ENCODE measurements at places on chromosomes 3 and 15.
A peak's percentile ranks its signal among the peaks of the same experiment; 100 is the strongest.

GRCh38 chr15:55289011-55289745, 435 bp downstream of the RAB27A start:
- peak; percentile 42 for DNase-seq

- no peak for DNase-seq
These were observed 15.8 kb upstream of the ABTB1 start for GRCh38 chr3:127656906-127657305.

DNA sequence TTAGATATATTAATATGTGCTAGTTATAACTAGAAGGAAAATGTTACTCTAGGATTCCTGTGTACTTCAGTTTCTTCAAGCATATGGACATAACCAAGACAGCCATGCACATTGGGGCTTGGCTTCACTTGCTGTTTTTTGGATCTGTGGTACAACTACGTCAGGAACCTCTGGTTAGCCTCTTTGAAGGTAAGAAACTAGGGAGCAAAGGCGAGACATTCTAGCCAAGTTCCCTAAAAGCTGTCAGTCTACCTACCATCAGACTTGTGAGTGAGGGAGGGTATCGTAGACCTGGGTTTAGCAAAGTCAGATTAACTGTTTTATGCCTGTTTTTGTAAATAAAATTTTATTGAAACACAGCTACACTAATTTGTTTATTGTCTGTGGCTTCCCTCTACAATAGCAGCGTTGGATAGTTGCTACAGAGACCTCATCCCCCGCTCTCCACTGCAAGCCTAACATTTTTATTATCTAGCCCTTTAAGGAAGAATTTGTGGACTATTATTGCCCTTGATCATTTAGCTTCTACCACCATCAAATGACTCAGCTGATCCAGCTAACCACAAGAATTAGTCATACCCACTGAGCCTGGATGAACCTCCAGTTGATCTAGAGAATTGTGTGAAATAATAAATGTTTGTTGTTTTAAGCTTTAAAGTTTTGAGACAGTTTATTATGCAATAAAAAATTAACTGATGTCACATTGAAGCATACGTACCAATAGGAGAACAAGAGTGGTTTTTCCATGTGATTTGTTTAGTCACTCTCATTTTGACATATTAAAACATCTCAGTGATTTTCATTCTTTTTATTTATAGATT, 58.1 kb downstream of the RSRC1 start:
- DNase-seq, result no peak

GRCh38 chr3:101509281-101509680, 3.7 kb downstream of the SENP7 start:
- DNase-seq, result no peak

DNA sequence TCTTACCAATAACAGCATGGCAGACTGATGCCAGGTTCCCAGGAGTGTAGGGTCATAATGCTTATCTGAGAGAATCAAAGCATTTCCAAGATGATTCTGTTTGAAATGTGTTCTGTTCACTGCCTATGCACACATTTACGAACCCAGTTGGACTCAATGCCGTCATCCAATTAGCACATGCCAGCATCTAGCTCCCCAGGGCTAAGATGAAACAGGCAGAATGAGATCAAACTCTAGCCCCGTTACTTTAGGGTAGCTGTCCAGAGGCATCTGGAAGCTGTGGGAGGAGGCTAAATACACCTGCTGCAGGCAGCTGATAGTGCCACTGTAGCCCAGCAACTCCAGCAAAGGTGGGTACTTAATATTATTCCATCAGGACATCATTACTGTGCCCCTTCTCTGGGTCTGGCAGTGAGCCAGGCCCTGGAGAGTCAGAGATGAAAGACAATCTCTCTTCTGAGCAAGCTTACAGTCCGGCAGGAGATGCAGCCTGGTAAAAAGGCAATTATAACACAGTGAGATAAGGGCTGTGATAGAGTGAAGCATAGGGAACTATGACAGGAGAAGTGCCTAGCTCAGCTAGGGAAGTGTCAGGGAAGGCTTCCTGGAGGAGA, 156.4 kb upstream of the PPP2R3A start:
- DNase-seq, result no peak

DNA sequence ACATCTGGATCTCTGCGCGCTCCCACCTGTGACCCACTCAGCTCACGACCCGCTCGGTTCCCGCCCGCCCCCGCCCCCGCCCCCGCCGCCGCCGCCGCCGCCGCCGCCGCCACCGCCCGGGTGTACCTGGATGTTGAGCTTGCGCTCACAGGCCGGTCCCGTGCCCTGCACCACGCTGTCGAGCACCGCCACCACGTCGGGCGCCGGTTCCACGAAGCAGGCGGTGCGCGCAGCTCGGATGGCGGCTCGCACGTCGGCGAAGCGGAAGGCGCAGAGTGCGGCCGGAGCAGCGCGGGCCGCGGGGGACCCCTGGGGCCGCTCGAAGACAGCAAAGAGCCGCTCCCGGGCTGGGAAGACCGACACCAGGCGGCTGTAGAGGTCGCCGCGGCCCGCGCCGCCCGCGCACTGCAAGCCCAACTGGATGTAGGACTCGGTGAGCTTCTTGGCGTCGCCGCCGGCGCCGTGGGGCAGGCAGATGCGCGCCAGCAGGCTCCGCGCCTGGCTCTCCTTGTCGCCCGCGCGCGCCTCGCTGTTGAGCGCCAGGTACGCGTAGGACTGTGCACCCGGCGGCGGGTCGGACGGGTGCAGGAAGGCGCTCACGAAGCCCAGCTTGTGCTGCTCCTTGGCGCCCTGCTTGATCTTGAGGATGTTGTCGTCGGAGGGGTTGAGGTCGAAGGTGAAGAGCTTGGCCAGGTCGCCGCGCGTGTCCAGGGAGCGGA, 1.1 kb downstream of the PLXND1 start:
- DNase-seq, result peak; percentile 28

GRCh38 chr15:87080547-87080946, 1000.9 kb downstream of the AGBL1 start:
- DNase-seq, result no peak

- no peak for DNase-seq
These were observed 42.3 kb downstream of the KCNH8 start for GRCh38 chr3:19190602-19191001.

DNA sequence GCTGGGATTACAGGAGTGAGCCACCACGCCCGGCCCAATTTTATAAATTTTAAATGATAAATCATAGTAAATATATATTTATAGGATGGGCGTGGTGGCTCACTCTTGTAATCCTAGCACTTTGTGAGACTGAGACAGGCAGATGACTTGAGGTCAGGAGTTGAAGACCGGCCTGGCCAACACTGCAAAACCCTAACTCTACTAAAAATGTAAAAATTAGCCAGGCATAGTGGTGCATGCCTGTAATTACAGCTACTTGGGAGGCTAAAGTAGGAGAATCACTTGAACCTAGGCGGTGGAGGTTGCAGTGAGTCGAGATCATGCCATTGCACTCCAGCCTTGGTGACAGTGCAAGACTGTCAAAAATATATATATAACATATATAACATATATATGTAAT, 26.4 kb downstream of the MFN1 start:
- DNase-seq, result no peak

All from activated T-helper 9 cell treated with anti-CD3 and anti-CD28 coated beads, Interleukin-2, amount 50 U/mL, for 16 hours (primary cell).